ENCODE measurements at places on chromosomes 11 and 22.
A peak's percentile ranks its signal among the peaks of the same experiment; 100 is the strongest.

GRCh38 chr22:22666307-22667091 lies 22.1 kb downstream of the GGTLC2 start:
- no peak for DNase-seq

- no peak for DNase-seq
Observed at GRCh38 chr11:75996523-75997442, 181.8 kb downstream of the UVRAG start.

DNA sequence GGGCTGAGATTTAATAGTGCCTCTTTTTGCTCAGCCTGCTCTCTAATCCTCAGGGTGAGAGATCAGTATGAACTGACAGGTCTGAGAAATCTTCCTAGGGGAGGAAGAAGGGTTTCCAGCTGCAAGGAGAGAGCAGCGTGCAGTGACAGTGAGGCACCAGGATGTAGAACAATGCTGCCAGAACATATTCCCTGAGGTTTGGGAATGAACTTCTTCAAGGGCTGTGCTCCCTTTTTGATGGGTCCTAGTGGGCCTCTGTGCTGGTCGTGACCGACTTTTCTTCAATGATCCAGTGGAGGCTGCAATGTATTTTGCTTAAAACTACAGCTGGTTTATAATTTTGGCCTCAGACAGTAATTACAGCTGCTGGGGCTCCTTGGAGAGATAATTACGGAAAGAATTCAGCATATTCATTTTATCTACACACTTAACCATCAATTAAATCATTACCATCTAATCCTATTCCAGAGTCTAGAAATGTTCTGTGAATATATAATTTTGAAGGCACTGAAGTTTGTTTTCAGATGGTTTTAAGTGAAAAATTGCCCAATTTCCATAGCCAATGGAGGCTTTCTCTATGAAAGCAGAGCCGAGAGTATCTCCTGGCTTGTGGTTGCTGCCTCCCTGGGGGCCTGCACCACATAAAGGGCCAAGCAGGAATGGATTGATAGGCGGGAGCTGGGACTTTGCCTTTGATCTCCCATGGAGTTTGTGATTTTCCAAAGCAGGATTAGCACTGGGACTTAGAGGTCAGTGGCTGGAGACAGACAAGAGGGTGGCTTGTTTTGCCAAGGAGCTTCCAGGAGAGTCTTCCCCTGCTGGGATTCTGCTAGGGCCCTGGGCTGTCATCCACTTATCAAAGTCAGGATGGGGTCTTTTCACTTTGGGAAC lies 41.0 kb upstream of the OLFML1 start:
- DNase-seq = no peak

DNA sequence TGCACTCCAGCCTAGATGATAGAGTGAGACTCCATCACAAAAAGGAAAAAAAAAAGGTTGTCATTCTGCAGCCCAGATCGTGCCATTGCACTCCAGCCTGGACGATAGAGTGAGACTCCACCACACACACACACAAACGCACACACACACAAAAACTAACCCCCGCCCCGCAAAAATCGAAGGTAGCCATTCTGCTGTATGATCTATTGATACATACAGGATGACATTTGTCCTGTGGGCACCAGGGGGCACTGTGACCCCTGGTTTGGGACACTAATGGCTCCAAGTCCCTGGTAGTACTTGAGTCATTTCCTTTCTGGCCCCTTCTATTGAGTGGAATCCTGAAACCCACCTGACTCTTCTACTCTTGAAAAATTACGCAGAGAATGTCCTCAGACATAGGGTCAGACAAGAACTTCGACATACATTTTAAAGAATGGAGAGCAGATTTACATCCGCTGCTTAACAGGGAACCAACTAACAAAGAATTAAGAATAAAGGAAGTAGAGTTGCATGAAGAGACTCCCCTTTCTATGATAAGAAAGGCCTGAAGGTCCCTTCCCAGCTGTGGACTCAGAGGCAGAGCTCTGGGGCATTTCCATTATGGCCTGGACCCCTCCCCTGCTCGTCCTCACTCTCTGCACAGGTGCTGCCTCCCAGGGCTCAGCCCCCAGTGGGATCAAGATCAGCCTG lies 35.0 kb upstream of the PRAME start:
- no peak for DNase-seq

GRCh38 chr22:35443790-35444684 lies 44.1 kb downstream of the MCM5 start:
- DNase-seq = no peak

DNA sequence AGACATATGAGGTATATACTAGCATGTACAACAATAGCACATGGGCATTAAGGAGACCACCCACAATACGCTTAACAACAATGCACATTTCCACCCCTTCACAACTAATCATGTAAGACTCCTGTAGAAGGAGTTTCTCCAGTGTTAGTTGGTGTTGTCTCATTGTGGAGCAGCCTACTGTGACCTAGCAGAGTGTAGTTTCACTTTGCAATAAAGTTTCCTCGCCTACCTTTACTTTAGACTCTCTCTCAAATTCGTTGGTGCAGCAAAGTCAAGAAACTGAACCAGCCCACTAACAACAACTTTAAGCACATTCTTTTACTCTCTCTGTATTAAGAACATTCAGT lies 863.6 kb downstream of the FAM181B start:
- DNase-seq = no peak

GRCh38 chr11:95308512-95309035 lies 77.6 kb upstream of the SESN3 start:
- peak; percentile 24 for DNase-seq

GRCh38 chr11:78740199-78741071 lies 165.8 kb upstream of the NARS2 start:
- peak; percentile 48 for DNase-seq

DNA sequence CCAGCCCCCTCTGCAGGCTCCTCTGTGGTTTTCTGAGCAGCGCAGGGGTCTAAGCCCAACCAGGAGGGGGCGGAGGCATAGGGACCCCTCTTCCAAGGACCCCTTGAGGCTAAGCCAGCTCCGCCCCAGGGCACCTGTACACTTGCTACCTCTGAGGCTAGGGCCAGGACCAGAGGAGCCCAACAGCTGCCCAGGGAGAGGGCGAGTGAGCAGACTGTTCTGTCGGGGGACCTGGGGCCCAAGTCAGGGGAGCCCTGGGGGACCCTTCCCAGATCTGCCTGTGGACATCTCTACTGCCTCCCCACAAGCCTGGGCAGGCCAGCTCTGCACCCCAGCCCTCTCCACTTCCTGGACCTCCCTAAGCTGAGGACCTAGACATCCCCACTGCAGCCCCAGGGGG lies 1.8 kb downstream of the B4GALNT4 start:
- no peak for DNase-seq

GRCh38 chr11:131938351-131938751 lies 567.9 kb downstream of the NTM start:
- no peak for DNase-seq

DNA sequence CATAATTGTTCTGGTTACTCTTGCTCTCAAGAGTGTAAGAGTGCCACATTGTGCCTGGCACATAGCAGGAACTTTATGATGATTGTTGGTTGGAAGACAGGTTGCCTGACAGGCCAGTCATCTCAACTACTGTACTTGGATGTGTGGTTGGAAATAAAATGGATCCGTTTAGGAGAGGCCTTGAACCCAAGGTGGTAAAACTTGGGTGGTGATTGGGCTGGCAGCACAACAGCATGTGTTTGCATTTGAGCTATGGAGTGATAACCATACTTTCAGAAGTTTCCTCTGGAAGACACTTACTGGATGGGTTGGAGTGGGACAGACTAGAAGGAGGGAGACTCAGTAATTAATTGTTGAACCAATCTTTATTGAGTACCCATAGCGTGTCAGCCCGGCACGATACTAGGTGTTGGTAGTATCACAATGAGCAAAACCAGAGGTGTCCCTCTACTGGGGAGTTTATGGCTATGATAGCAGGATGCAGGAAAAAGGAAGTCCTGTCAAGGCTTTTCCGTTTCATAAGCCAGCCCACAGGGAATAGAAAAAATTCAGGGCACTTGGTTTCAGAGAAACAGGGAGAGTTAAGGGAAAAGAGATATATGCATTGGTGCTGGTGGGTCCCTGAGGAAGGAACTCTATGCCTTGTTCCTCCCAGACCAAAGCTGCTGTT lies 3.1 kb upstream of the TMEM109 start:
- DNase-seq = no peak

- peak; percentile 77 for DNase-seq
Observed at GRCh38 chr22:29267858-29268510, at the start of the genes EWSR1 and RHBDD3. Gene EWSR1 (plus strand): TSS chr22:29268268. CDS start chr22:29268337, 69 bp downstream. Gene RHBDD3 (minus strand): TSS chr22:29267981. CDS start chr22:29265626, 2,355 bp downstream.

DNA sequence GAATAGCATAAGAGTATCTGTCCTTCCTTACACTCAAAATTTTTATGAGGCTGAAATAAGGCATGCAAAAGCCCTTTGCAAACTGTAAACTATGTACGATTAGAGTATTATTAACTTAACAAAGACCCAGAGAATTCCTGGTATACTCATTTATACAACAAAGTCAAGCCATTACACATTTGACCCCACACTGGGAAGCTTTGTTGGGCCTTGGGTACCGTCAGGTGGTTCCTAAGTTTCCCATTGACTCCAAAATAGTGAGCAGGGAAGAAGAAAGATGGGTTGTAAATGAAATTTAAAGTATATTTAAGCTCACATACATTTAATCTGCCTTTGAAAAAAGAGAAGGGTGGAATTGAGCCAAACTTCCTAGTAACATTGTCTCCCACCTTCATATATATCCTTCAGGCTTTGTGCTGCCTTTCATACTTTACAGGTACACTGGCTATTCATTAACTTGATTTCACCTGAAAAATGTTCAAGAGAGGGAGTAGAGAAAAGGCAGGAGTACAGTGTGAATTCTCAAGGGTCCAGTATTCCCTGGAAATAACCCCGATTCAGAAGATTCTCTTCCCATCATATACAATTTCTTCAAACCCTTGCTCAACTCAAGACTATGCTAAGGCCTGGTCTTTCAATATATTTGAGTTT lies 68.6 kb downstream of the SOX6 start:
- no peak for DNase-seq

DNA sequence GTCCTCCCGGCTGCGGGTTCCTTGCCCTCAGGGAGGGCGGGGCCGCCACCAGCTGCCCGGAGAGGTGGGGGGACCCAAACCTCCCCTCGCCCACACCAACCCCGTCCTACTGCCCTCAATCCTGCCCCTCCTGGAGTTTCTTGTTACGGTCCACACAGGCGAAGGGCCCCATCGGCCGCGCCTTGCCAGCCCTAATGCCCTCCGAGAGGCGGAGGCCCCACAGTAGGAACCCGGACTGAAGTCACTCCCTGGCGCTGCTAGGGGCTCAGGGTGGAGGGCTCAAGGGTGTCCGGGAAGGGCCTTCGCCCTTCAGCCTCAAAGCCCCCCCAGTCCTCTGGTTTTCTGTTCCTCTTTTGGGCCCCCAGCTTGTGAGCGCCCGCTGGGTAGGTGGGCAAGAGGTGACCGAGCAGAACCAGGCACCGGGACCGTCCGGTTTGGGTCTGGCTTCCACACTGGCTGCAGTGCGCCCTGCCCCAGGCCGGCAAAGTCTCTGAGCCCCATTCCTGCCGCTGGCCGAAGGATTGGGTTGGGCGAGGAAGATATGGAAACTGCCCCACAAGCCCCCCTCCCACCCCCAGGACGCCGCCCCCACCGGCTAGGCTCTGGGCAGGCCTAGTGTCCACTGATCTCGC lies 24.5 kb downstream of the DUSP8 start:
- no peak for DNase-seq

- no peak for DNase-seq
Observed at GRCh38 chr22:29348956-29349355, 33.5 kb upstream of the RASL10A start.

DNA sequence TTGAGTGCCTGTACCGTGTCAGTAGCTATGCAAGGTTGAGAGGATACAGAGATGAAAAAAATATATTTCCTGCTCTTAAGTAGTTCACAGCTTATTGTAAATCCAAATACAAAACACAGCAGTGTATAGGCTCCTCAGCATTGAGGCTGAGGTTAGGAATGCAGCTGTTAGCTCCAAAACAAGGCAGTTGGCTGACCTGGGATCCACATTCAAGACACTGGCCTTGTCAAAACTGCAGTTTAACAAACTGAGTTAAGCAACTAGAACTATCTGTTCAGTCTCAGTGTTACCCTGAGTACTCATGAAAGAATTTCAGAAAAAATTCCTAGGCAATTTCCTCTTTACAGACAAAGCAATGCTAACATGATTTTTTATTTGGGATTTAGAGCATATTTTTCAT lies 42.8 kb downstream of the REXO2 start:
- DNase-seq = no peak

DNA sequence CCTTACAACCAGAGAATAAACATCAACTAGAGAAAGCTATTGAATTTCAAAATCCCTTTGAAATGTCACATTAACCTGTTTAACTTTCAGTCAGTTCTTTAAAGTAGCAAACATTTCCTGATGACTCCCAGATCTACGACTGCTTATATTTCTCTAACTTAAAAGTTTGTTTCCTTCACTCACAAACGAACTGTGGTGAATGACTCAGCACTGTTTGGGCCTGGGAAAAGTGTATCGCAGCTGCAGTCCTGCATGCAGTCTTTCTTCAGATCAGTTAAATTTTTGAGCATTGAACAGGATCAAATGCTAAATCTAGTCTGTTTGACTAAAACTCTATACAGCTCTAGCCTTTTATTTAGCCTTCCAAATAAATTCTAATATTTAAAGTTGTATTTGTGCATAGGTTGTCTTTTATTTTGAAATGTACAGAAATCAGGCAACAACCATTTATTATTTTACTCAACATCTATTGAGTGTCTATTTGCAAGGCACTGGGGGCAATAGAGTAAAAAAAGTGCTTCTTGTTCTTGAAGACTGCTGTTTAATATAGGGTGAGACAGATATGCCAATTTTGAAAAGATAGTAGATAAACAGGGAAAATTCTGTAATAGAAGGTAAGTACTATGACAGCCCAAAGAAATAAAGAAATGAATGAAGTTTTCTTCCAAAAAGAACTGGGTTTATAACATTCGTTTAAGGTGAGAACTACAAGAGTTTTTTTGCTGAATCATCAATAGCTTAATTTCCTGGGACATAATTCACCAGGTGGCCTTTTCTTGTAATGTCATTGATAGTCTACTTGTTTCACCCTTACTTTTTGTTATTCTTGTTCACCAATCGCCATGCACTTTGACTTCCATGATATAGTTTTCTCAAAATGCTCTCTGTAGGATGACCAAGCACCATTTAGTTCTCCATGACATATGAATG lies 235.4 kb downstream of the METTL15 start:
- no peak for DNase-seq

DNA sequence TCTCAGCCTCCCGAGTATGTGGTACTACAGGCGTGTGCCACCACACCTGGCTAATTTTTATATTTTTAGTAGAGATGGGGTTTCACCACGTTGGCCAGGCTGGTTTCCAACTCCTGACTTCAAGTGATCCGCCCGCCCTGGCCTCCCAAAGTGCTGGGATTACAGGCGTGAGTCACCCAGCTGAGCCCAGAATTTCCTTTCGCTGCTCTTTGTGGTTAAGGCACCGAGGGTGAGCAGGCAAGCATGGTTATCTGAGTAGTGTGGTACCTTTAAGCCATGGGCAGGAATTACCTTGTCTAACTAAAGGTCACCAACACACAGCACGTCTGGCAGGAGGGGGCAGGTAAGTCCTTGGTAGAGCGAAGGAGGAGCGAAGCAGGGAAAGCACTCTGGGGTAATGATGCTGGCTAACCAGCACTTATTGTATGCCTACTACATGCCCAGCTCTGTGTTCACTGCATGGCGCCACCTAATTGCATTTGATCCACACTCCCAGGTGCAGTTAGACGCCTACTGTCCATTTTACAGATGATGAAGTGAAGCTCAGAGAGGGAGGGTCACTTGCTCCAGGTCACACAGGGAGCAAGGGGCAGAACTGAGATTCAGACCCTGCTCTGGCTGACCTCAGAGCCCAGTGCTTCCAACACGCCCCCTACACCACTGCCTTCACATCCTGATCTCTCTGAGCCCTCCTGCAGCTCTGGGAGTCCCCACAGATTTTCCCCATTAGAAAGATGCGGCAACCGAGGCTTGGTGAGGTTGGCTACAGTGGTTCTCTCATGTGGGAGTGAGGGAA lies 45.7 kb downstream of the TRIOBP start:
- DNase-seq = no peak
